ENCODE measurements at places on chromosomes 16 and 17.
A peak's percentile ranks its signal among the peaks of the same experiment; 100 is the strongest.

DNA sequence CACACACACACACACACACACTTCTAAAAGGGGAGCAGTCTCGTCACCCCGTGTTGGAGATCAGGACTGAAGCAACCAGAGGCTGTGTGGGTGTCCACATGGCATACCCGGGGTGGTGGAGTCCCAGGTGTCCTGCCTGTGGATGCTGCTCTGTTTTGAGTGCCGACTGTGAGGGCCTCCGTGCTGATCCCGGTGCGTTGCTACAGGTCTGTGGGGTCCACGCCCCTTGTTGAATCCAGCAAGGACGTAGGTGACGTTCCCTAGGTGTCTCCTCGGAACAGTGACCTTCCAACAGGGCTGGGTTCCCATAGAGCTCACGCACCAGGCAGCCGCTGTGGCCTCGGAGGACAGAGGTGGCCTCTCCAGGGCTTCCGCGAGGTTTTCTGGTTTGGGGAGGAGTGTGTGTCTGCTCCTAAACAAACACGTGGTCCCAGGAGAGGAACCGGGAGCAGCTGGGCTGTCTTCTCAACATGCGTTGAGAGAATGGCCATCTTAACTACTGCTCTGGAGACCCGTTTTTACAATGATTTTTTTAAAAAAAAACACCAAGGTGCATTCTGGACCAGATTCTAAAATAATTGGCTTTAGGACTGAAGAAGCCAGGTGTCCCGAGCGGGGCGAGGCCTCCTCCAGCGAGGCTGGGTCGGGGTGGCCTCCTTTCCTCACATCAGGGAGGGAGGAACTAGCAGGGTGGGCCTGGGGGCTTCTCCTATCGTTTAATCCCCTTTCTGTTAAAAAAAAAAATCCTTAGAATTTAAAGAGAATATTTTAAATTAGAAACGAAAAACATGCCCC, 100.6 kb upstream of the ZNF750 start:
- no peak for DNase-seq

- no peak for DNase-seq
Observed at GRCh38 chr16:76882105-76882504, 308.9 kb upstream of the MON1B start.

DNA sequence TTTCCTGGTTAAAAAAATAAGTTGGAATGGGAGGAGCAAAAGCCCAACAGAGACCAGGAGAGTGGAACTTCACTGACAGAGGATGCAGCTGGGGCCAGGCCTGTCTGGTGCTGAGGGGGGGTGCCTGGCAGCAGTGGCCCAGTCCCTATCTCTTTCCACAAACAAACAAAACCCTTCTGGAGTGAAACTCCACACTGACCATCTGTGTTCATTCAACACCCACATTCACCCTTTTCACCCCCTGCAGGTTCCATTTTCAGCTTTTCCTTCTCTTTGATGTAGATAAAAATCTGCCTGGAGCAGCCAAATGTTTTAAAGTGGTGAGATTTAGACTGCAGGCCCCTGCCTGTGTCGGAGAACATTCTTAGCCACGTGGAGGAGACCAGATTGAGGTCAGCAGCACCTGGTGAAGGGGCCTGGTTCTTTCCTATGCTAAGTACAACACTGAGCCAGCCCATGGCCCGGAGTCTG, 161.4 kb upstream of the CDH11 start:
- no peak for DNase-seq

- DNase-seq = no peak
Observed at GRCh38 chr16:2090481-2090776, 42.6 kb downstream of the TSC2 start.

GRCh38 chr17:68195667-68196393, 52.0 kb upstream of the AMZ2 start:
- DNase-seq = no peak

DNA sequence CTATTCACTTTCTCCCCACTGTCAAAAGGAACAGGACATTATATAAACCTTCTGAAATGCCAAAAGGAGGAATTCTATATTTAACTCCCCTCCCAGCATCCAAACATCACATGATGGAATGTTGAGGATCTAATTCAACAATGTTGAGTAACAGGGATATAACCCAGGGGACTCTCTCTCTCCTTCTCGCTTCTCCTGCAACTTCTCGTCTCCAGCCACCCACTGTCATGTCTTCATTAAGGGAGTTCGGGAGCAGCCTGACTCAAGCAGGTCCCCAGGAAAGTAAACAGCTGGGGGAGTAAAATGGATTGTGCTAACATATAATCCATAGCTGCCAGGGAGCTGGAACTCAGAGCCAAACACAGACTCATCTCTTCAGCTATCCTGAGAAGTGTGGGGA, 51.7 kb downstream of the GRIN2A start:
- no peak for DNase-seq

GRCh38 chr17:43871946-43872690, 25.1 kb downstream of the CD300LG start:
- DNase-seq = no peak

GRCh38 chr16:13660807-13661206, 259.1 kb upstream of the ERCC4 start:
- no peak for DNase-seq

DNA sequence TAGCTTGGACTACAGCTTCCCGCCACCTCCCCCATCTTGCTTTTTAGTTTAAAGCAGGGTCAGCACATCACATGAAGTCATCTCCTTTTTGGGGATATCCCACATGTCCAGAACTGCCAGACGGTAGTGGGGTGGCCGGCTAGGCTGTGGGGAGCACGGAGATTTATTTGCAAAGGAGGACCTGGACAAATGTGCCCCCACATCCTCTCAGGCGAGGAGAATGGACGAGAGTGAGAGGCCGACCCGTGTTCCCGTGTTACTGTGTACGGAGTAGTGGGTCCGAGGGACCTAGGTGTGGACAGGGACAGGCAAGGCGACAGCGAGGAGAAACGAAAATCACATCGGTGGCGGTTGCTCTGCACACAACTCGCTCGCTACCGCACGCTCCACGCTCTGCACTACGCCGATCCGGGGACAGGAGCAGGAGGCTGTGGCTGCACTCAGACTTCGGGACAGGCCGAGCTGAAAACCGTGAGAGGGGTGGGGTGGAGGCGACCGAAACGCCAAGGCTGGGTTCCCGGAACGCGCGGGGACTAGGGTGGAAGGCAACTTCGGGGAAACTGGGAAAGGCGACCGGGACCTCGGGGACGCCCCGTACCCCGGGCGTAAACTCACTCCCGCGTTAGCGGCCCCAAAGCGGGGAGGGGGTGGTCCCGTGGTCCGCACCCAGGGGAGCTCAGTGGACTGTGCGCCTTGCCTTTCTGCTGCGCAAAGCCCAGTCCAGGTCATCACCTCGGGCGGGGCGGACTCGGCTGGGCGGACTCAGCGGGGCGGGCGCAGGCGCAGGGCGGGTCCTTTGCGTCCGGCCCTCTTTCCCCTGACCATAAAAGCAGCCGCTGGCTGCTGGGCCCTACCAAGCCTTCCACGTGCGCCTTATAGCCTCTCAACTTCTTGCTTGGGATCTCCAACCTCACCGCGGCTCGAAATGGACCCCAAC, at the start of gene MT1A:
TSS of gene MT1A (plus strand) at position 853 of the 937 bp plus-strand sequence. CDS start at position 926, 73 bp downstream.
- no peak for DNase-seq

GRCh38 chr16:2971985-2972784, 3.0 kb downstream of the PAQR4 start:
- no peak for DNase-seq

DNA sequence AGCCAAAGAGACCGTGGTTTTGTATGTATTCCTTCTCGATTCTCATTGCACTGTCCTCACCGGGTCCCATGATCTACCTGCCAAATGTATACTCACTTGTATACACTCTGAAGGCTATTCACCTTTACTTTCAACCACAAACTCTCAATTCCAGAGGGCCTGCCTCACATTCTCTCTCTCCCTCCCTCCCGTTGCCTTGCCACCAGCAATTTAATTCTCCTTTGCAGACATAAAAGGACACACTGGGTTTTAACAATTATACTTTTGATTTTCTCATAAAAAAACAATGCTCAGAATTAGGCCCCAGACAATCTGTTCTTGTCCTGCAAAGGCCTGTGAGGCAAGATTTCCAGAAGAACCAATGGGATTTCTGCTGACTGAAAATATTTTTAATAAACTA, 265.1 kb upstream of the PSMD7 start:
- DNase-seq = no peak

DNA sequence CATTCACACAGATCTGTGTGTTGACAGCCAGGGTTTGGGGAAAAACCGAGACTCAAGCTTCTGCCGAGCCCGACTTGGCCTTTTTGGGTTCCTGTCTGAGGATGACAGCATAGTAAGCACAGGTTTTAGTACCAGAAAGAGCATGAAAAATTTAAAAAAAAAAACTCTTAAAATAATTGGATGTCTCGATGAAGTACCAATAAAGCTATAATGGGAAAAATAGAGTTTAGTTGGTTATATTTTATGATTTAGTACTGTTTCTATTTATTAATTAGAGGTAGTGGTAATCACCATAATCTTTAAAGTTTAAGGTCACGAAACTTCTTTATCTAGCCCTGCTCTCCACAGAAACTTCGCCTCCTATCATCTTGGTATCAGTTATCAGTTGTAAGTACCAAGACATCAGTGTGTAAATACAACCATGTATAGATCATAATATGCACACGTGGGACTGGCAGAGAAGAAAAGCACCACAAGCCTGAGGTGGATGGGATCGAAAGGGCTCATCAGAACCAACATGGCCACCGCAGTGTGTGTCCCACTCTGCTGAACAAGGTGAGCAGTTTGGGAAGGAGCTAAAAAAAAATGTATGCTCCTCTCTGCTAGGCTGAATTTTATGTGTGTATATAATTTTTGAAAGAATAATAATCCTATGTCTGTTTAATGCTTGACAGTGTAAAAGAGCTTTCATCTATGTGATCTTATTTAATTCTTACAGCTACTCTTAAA, 14.4 kb upstream of the EEF2K start:
- peak; percentile 16 for DNase-seq

DNA sequence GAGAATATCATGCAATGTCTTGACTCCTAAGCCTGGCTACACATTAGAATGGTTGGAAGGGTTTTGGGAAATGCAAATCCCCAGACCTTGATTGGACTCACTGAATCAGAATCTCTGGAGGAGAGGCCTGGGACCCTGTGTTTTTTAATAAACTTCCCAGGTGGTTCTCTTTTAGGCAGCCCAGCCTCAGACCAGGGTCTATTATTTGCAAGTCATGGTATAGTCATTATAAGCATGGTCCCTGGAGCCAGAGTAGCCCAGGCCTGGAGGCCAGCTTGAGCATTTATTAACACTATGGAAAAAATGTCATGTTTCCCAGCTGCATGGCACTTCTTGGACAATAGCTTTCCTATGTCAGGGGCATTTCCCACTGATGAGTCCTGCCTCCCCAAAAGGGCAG, 266.9 kb downstream of the NPIPA8 start:
- no peak for DNase-seq

- no peak for DNase-seq
Observed at GRCh38 chr17:68740555-68741447, 139.6 kb upstream of the FAM20A start.

GRCh38 chr17:5861246-5861645, 208.9 kb upstream of the WSCD1 start:
- DNase-seq = no peak

All from caudate nucleus (tissue), 63 donors.